Activated CD8-positive, alpha-beta memory T cell treated with anti-CD3 and anti-CD28 coated beads for 4 hours (primary cell): ENCODE measurements at places on chromosomes 1 and 21.

DNA sequence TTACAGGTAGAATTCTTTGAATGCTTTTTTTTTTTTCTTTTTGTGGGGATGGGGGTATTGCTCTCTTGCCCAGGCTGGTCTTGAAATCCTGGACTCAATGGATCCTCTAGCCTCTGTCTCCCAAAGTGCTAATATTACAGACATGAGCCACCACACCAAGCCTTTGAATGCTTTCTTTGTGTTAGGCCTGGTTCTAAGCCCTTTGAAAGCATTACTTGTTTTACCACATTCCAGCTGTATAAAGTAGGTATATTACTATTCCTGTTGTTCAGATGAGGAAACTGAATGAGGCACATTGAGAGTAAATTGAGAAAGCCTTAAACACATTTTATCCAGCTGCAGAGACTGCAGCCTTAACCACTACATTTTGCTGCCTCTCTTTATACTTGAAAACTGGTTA is 841.8 kb upstream of the ADGRL4 start:
- DNase-seq, result no peak

DNA sequence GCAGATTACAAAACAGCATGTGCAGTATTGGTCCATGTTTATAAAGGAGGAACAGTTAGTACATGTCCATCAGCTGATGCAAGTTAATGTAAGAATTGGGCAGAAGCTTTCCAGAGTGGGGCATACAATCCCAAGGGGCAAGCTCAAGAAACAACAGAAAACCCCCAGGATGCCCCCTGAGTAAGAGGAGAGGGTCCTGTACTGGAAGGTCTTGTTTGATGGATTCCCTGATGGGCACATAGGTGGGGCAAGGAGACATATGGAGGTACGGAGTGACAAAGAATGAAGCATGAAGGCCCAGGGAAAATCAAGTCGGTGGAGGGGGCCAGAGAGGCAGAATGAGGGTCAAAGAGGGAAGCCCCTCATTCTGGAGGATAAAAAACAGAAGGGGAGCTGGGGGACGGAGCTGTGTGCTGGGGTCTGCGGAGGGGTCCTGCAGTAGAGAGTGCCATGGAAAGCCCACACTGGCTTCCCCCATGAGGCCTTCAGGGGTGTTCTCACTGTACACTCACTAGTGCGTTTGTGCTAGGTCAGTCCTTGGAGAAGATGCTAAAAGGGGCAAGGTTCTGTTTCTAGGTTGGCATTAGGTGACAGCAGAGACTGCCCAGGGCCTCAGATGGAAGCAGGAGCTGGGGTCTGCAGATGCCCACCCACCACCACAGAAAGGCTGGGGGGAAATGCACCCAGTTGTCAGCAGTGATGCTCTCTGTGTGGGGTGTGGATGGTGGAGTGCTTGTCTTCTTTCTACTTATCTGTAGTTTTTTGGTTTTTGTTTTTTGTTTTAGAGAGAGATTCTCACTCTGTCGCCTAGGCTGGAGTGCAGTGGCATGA is 12.5 kb upstream of the MATN1 start:
- no peak for DNase-seq

- DNase-seq, result no peak
Observed at GRCh38 chr21:44710756-44711326, 531 bp downstream of the TSPEAR start.

- no peak for DNase-seq
Observed at GRCh38 chr1:34625521-34626015, 129.3 kb upstream of the GJB5 start.

DNA sequence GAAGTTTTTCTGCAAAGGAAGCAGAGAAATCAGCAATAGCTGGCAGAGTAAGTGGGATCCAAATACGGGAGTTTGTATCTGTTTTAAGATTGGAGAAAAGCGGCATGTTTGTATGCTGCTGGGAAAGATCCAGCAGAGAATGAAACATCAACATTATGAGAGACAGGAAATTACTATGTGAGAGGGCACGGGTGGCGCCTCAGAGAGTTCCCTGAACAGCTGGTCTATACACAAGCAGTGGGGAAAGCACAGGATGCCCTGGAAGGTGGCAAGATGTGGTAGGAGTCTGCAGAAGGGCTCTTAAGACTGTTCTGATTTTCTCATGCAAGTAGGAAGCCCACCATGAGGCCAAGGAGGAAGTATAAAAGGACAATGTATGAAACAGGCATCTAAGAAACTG is 130.4 kb downstream of the RERE start:
- DNase-seq, result no peak
